CD4-positive, alpha-beta T cell treated with Interferon gamma for 1 hour (primary cell): ENCODE measurements at places on chromosomes 11 and 22.

- DNase-seq = peak; percentile 46
Observed at GRCh38 chr11:47179655-47179991, 2.9 kb upstream of the ARFGAP2 start.

- DNase-seq = no peak
Observed at GRCh38 chr11:92277871-92278270, 53.3 kb downstream of the FAT3 start.

- peak; percentile 41 for DNase-seq
Observed at GRCh38 chr11:68383976-68384501, 71.6 kb downstream of the LRP5 start.

DNA sequence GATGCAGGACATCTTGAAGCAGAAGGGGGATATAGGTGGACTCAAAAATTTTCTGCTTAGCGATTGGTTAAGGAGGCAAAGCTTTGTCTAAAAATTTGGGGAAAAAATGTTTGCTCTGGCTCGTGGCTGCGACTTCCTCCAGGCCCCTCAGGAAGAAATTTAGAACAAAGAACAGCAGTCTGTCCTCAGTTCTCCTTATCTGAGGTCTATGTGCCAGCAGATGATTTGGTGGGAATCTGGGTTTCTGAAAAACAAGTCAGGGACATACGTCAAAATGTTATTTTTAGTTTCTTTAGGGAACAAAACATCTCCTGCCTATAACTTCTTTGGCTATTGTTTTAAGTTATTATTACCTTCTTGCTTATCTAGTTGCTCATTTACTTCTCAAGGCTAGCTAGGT is 8.1 kb downstream of the OR6M1 start:
- no peak for DNase-seq

- no peak for DNase-seq
Observed at GRCh38 chr11:120431633-120432032, 79.9 kb upstream of the GRIK4 start.

DNA sequence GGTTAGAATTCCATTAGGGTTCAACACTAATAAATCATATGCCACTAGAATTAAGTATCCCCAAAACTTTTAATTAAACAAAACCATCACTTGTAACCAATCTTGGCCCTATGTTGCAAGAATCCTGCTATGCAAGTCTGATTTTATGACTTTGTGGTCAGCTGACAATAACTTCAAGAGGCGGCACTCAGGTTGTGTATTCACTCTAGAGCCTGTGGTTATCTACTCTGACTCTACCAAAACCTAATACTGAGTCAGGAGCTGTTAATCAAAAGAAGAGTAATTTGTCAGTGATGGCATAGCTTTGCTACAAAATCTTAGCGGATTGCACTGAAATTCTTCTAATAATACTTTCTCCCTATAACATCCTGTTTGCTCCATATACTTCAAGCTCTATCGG is 253.7 kb downstream of the AASDHPPT start:
- DNase-seq = no peak

- DNase-seq = no peak
Observed at GRCh38 chr11:64230985-64231365, 627 bp downstream of the DNAJC4 start.

DNA sequence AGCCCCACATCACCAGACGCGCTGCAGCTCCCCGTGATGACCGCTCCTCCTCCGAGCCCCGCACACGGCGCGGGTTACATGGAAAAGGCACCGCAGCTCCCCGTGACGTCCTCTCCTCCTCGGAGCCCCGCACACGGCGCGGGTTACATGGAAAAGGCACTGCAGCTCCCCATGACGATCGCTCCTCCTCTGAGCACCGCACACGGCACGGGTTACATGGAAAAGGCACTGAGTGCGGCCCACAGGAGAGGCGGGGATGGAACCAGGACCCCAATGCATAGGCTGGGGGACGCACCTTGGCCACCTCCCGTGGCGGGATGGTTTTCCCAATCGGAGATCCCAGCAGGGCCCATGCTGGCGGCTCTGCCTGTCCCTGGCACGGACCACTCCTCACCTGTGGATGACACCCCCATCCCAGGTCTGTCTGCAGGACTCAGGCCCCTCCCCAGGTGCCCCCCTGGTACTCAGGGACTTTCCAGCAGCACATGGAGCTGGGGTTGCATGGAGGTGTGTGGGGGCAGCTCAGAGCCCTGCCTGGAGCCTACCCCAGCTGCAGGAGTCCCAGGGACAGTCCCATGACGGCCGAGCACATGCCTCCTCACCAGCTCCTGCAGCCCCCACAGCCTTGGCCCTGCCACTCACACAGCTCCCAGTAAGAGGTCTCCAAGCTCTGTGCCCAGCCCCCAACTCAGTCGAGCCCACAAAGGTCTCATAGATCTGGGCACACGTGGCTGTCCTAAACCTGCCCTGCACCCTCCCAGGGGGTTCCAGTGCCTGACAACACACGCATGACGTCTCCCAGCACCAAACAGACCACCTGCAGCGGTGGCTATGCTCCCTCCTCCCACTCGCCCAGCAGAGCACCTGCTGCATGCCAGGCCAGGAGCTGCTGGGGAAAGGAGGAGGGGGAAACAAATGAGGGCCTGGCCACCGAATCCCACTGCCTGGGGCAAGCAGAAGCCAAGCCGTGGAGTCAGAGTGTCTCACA is 166.6 kb downstream of the BRD1 start:
- no peak for DNase-seq

- DNase-seq = no peak
Observed at GRCh38 chr22:31133911-31134310, 6.4 kb downstream of the PLA2G3 start.

DNA sequence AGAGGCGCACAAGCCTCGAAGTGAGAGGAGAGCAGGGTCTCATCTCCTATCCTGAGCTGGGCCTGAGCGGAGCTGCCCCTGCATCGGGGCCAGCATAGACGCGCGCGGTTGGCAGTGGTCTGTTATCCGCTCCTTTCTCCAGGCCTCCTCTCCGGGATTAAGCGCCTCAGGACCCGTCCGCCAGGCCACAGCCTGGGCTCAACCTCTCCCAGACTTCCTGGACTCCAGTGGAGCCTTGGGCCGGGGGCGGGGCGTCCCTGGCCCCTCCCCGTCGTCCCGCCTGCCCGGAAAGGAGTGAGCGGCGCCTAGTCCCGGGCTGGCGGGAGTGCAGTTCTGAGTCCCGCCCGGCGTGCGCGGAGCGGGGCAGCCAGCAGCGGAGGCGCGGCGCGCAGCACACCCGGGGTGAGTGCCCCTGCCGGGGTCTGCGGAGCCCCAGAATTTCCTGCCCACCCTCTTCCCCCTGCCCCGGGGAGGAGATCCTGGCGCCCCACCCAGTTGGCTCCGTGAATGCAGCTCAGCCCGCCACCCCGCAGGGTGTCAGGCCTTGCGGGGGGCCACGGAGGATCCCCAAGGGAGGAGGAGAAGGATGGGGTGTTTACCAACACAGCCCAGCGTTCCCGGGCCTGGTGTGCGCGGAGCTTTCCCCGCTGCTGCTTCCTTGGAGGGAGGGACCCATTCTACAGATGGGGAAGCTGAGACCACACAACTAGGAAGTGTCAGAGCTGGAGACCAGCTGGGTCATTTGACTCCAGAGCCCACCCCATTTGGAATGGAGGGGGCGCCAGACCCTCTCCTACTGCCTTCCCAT is at the start of gene TCIRG1:
Gene TCIRG1 (plus strand): TSS at position 308 of the 808 bp plus-strand sequence. CDS start 2,247 bp downstream, outside the sequence.
- DNase-seq = peak; percentile 51

DNA sequence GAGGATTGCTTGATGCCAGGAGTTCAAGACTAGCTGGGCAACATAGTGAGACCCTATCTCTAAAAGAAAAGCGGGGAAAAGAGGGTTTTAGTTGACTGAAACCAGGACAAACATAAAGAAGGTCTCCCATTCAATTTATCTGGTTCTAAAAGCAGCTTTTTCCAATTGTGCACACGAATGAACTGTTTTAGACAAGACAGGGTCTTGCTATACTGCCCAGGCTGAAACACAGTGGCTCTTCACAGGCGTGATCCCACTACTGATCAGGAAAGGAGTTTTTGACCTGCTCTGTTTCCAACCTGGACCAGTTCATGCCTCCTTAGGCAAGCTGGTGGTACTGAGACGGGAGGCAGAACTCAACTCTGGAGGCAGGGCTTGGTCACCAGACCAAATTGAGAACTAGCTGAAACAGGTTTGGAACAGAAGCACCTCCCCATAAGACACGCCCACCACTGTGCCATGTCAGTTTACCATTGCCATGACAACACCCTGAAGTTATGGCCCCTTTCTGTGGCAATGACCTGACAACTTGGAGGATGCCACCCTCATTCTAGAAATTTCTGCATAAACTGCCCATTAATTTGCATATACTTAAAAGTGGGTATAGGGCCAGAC is 2.8 kb upstream of the NUCB2 start:
- DNase-seq = peak; percentile 49

DNA sequence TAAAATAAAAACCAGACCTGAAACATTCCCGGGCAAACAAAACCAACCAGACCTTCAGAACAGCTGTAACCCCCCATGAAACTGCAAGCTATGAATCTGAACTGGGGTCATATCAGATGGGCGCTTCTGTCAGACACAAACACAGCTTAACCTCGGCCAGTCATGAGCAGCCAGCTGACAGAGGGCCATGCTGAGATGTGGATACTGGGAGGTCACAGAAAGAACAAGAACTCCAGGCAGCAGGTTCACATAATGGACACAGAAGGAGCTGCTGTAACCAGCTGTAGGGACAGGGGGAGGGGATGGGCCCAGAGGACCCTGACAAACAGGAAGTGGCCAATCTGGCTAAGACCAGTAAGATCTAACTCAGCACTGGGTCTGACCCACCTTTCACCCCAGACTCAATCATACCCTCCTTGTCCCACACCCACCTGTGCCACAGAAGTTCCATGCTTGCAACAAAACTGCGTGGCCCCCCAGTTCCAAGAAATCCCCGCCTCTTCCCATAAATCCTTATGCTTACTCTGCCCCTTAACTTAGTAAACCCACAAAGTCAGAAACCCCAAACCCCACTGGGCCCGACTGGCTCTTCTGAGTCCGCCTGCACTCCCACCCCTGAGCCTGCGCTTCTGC is 4.0 kb downstream of the APOL4 start:
- DNase-seq = no peak

DNA sequence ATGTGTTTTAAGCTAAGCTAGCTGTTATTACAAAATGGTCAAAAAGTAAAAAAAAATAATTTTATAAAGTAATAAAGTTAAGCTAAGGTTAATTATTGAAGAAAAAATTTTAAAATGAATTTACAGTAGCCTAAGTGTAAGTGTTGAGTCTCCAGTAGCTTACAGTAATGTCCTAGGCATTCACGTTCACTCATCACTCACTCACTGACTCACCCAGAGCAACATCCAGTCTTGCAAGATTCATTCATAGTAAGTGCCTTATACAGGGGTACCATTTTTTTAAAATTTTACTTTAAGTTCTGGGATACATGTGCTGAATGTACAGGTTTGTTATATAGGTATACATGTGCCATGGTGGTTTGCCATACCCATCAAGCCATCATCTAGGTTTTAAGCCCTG is 11.6 kb upstream of the OOSP4B start:
- DNase-seq = no peak

- no peak for DNase-seq
Observed at GRCh38 chr11:62558669-62559068, 12.1 kb upstream of the AHNAK start.
